ENCODE measurements at places on chromosomes 3 and 15.
A peak's percentile ranks its signal among the peaks of the same experiment; 100 is the strongest.

DNA sequence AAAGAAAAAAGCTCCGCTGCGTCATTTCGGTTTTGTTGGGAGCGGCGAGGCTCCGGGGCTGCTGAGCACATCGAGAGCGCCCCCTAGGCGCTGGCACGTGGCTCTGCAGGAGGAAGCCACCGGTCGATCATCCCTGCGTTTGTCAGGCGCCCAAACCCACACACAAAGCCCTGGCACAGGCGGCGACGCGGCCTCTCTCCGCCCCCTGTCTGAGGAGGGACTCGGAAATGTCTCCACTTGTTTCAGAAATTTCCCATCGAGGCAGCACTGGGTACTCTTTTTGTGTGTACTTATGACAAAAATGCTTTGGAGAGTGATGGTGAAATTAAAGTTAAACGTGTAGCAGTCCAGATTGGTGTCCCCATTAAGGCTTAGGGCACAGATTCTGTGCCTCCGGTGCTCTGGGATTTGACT, 407.3 kb upstream of the ONECUT1 start:
- no peak for DNase-seq

- no peak for DNase-seq
Measured at GRCh38 chr15:54979964-54980363, 216.8 kb downstream of the RSL24D1 start.

- DNase-seq: no peak
Measured at GRCh38 chr15:99613481-99613880, 47.7 kb downstream of the MEF2A start.

- peak; percentile 65 for DNase-seq
Measured at GRCh38 chr3:157405457-157405856, 31.2 kb upstream of the PTX3 start.

DNA sequence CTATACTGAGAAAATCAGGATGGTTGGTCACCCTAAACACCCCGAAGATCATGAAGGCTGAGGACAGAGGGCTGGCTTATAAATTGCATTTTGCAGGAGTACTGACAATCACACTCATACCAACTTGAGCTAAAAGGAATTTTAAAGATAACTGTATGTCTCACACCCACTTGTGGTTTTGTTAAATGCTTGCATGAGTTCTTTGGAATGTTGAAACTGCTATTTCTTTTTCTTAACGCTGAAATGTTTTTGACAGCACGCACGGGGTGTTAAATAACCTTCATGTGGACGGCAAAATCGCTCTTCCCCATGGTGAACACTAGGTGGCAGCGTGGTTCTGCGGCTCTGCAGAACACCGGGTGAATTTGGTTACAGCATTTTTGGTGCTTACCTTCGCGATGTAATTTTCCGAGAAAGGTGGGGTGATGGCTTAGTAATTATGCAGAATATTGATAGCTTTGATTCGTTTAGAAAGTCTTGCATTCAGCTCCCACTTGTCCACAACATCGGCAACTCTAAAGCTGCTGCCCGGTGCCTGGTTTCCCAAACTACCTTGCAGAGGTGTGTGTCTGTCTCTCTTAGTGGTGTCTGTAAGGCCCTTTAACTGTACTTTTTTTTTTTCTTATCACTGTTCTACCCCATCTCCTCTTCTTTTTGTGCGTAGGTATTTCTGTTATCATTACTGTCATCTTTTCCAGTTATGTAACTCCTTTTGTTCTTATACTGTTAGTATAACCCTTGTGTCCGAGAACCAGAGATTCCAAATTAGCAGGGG, 51.7 kb downstream of the ARNT2 start:
- DNase-seq: peak; percentile 92

DNA sequence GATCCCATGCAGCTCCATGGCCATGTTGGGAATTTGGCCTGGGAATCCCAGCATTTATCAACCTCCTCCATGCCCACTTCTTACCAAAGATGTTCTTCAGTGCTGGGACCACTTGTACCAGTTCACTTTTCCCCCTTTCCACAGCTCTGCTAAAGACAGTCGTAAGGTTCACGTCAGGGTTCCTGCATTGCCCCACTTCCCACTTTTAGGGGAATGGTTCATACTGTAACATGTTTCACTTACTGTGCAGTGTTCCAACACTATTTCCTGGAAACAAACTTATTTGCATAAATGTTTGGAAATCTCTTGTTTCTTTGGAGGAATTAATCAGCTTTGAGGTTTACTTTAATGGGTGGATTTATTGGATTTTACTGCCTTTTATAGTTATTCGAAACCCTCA, 17.0 kb downstream of the APH1B start:
- DNase-seq: no peak

DNA sequence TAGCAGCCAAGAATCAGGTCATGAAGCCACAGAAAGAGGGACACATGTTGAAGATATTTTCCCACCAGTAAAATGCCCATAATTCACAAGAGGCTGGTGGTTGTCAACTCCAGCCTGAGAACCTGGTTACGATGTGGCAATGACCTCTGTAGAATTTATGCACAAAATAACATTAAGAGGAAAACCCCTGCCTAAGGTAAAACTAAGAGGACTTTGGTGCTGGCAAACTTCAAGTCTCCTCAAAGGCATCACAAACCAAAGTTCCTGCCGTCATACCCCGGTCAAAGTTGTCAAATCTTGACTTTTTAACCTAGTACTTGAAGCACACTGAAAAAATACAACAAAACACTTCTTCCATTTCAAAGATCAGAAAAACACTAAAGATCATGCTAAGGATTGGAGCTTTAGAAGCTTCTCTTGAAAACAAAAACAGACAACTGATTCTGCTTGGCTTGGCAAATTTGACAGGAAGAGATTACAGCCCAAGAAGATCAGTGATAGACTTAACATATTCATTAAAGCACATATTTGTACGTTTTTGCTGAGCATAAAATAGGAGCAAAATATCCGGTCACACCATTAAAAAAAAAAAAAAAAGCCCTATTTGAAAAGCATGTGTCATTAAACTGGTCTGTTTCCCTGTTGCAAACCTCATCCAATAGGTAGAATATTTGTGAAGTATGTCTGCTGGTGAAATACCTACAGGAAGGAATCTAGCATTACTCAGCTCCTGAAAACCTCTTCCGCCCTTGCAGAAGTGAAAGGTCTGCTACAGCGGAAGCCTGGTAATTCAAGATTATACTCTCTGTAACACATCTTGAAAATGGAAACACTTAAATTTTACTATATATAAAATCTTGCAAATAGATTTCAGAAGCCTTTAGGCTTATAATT, 22.8 kb downstream of the EIF4E3 start:
- DNase-seq: no peak

GRCh38 chr3:25957026-25957425, 167.1 kb downstream of the OXSM start:
- no peak for DNase-seq

GRCh38 chr3:31573036-31573779, 40.5 kb downstream of the STT3B start:
- no peak for DNase-seq

GRCh38 chr15:98226578-98226977, 266.1 kb downstream of the ARRDC4 start:
- DNase-seq: no peak

DNA sequence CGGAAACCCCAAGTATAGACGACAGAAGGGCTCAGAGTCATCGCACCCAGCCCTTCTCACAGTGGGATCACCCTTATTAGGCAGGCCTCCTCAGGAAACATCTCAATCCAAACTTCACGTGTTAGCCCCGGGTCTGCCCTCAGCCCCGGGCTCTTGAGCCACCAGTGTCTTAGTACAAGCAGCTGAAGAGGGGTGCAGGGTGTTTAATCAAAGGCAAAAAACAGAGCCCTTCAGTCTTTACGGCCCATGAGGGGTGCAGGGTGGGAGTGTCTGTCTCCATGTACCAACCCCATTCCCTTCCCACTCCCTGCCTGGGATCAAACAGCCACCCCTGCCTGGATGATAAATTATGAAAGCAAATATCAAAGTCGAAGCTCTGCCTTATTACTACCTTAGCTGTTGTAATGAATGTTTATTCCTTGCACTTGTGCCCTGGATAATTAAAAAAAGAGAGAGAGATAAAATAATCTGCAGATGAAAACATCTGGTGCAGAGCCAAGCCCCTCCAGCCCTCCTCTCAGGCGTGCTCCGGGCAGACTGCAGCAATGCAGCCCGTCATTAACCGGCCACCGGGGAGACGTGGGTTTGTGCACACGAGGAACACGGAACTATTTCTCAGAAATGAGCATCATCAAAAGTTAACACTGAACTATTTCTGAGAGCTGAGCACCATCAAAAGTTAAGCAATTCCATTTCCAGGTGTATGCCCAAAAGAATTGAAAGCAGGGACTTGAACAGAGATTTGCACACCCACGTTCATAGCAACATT, 64.5 kb downstream of the ADAMTS17 start:
- no peak for DNase-seq

- no peak for DNase-seq
Measured at GRCh38 chr3:45275006-45275704, 49.1 kb upstream of the TMEM158 start.

- DNase-seq: no peak
Measured at GRCh38 chr3:45664578-45664977, 24.6 kb upstream of the SACM1L start.

- no peak for DNase-seq
Measured at GRCh38 chr3:190694335-190695001, 168.0 kb downstream of the GMNC start.

- no peak for DNase-seq
Measured at GRCh38 chr3:84978843-84979242, 20.1 kb downstream of the CADM2 start.

GRCh38 chr3:154954757-154955156, 125.4 kb upstream of the MME start:
- DNase-seq: peak; percentile 18

DNA sequence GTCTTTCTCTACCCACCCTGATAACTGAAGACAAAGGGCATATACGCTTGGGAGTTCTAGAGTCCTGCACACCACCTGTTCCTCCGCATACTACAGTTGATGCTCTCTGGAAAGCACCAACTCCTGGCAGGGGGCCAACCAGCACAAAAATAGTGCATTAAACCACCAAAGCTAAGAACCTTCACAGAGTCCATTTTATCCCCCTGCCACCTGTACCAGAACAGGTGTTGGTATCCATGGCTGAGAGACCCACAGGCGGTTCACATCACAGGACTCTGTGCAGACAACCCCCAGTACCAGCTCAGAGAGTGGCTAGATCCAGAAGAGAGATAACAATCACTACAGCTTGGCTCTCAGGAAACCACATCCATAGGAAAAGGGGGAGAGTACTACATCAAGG, 114.4 kb upstream of the POU1F1 start:
- DNase-seq: no peak

- no peak for DNase-seq
Measured at GRCh38 chr3:120344349-120344748, 4.8 kb downstream of the LRRC58 start.

DNA sequence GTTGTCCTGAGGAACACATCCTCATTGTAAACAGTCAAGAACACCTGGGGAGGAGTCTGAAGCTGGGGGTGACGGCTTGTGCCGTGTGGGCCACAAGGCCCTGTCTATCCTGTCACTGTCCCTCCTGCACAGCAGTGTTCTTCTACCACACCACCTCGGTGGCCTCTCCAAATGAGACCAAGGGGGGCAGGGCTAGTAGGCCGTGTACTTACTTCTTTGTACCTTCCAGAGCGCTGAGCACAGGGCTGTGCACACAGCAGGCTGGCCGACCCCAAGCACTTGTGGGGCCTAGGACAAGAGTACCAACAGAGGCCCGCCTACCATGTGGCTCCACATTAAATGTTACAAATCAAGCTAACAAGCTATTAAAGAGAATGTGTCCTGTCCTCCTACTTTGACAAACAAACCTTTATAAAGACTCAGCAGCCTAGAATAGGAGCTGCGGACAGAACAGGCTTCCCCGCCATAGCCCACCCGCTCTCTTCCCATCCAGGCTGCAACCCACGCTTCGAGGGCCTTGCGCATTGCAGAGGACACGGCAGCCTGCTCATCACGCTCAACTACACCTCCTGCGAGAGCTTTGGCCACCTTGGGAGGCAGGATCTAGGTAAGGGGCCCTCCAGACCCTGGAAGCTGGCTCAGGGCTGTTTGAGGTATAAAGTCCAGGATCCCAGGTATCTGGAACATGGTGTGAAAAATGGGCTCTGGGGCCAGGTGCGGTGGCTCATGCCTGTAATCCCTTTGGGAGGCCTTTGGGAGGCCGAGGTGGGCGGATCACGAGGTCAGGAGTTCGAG, 30.5 kb downstream of the MELTF start:
- no peak for DNase-seq

DNA sequence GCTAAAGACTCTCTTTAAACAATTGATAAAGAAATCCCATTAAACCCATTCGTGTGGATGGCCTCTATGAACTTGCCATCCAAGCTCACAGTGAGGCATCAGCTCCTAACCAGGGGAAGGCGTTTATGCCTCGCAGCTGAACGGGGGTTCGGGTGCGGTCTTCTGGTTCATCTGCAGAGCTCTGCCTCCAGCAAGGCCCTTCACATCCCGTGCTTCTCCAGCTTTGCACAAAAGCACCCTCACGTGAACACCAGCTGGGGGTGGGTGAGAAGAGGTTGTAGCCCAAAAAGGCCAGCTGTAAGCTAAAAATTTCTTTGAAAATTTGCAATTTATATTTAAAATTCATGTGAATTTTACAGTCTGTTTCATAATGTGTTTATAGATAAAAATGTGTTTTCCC, 39.5 kb upstream of the ZNF148 start:
- DNase-seq: no peak

DNA sequence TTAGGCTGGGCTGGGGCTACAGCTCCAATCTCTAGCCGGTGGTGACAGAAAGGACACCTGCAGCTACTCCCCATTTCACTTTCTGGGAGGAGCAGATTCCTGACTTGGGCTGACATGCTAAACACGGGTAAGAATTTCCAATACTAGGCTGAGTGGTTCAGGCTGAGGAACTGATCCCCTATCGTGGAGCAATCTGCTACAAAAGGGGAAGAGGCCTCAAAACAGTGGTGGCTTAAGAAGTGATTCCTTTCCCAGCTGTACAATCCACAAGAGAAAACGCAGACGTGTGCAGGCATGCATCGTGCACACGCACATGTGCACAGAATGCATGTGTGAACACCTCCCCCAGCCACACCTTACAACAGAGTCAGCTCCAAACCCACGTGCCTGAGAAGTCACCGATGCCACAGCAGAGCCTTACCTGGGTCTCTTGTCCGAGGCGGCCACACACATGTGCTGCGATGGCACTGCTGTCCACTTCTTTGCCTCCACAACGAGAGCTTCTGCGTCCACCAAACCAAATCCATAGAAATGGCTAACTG, 86.7 kb upstream of the SNRPA1 start:
- no peak for DNase-seq

DNA sequence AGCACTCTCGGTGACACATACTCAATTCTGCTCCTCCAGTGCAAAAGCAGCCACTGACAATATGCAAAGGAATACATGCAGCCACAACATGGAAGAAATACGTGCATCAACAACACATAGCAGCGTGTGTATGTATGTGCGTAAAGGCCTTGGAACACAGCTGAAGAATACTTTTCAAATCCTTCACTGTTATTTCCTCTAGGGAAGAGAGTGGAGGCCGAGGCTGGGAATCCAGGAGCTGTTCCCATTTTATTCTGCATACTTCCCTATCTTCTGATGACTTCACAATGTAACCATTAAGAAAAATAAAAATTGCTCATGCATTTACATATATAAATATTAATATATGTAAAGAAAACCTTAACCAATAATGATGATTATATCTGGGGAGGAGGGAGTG, 36.6 kb upstream of the MGLL start:
- no peak for DNase-seq
